Stimulated activated CD4-positive, alpha-beta T cell treated with anti-CD3 and anti-CD28 coated beads, TNF-alpha, amount 100 ng/mL, for 1 hour (primary cell): ENCODE measurements at places on chromosomes 6 and 20.

GRCh38 chr6:45422503-45423110 lies 44.9 kb upstream of the SUPT3H start:
- no peak for DNase-seq

DNA sequence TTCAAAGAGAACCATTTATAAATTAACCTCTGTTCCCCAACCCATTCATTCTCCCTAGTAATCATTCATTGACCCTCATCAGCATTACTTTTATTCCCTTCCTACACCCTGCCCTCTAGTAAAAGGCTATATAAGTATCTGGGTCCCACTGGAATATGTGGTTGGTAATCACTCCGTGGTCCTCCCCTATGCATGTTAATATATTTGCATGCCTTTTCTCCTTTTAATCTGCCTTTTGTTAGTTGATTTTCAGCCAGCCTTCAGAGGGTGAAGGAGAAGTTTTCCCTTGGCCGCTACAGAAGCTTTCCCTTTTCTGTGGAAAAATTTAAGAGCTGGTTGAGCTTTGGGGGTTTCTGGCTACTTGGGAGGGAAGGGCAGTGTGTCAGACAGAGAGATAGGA lies 585.6 kb downstream of the UTRN start:
- DNase-seq: no peak

GRCh38 chr20:35661053-35661452 lies 3.6 kb downstream of the CPNE1 start:
- no peak for DNase-seq

DNA sequence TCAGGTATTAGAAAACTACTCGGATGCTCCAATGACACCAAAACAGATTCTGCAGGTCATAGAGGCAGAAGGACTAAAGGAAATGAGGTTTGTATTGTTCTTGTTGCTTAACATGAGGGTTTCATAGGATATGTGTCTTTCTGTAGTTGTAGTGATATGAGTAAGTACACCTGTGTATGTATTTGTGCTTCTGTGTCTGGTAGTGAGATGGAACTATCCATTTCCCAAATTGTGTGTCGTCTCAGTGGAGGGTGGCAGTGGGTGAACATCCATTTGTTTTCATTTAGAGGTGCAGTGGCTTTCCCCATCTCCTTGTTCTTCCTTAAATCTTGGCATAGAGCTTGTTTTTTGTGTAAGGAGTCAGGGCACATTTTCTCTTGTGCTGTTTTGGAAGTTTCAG lies 8.2 kb downstream of the ASXL1 start:
- DNase-seq: no peak

DNA sequence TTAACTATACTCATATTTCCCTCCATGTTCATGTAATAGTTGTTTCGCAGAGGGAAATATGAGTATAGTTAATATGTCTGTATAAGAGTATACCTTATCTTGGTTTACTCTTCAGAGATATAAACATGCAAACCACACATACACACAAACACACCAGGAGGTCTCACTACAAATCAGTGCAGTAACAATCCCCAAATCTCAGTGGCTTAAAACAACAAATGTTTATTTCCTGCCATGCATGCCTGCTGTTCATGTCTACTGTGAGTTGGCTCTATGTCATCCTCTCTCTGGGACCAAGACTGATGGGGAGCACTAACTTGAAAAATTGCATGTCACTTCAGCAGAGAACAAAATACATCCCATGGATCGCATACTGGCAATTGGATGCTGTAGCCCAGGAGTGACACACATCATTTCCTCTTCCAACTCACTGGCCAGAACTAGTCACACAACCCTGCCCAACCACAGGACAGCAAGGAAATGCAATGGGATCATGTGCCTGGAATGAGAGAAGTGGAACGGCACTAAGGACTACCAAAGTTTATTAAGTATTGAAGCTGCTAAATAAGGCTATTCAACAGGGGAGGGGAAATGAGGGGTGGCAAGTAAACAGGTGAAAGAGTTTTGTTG lies 89.0 kb upstream of the DTNBP1 start:
- DNase-seq: no peak
